ENCODE measurements at places on chromosomes 13 and 19.
A peak's percentile ranks its signal among the peaks of the same experiment; 100 is the strongest.

DNA sequence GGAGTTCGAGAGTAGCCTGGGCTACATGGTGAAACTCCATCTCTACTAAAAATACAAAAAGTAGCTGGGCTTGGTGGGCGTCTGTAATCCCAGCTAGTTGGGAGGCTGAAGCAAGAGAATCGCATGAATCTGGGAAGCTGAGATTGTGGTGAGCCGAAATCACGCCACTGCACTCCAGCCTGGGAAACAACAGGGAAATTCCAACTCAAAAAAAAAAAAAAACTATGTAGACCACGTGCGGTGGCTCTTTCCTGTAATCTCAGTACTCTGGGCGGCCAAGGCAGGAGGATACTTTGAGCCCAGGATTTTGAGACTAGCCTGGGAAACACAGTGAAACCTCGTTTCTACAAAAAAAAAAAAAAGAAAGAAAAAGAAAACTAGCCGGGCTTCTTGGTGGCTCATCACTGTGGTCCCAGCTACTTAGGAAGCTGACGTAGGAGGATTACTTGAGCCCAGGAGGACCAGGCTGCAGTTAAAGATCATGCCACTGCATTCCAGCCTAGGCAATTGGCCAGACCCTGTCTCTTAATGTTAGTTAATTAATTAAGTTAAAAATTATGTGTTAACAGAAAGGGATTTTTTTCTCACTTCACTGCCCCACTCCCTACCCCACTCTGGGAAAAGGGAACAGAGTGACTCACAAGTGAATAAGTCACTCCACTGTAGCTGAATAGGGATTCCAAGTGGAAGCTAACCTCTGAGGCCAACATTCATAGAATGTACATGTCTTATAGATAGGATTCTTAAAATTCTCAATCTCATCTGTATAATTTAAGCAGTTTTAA is 2.2 kb downstream of the ZNF83 start:
- no peak for DNase-seq

GRCh38 chr19:35114353-35115176 is 1.1 kb upstream of the FXYD3 start:
- peak; percentile 64 for DNase-seq

DNA sequence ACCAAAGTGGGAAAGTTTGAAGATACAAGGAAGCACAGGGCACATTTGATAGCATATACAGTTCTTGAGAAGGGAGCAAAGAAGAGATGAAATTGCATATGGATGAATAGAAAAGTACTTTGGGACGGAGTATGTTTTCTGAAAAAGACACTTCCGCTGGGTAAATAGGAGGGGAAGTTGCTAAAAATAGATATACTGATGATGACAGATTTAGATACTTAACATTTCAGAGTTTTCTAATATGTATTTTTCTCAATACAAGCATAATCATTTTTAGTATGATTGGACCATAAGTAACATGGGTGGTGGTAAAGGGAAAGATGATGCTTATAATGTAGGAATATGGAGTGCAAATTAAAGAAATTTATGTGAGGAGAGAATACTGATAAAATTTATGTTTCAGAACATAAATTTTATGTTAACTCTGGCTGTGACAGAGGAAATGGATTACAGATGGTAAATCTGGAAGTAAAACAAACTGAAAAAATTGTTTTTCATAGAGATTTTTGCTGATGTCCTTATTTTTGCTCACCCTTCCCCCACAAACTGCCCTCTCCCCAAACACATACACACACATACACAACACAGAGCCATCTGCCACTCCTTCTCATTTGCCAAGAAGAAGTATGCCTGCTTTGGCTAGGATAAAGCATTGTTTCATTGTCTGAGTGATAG is 583.9 kb upstream of the MIR17HG start:
- DNase-seq: no peak

GRCh38 chr19:38298821-38299680 is 5.0 kb upstream of the C19orf33 start:
- no peak for DNase-seq
